HuH-7 (cell line): ENCODE measurements at places on chromosomes 12 and 14.

DNA sequence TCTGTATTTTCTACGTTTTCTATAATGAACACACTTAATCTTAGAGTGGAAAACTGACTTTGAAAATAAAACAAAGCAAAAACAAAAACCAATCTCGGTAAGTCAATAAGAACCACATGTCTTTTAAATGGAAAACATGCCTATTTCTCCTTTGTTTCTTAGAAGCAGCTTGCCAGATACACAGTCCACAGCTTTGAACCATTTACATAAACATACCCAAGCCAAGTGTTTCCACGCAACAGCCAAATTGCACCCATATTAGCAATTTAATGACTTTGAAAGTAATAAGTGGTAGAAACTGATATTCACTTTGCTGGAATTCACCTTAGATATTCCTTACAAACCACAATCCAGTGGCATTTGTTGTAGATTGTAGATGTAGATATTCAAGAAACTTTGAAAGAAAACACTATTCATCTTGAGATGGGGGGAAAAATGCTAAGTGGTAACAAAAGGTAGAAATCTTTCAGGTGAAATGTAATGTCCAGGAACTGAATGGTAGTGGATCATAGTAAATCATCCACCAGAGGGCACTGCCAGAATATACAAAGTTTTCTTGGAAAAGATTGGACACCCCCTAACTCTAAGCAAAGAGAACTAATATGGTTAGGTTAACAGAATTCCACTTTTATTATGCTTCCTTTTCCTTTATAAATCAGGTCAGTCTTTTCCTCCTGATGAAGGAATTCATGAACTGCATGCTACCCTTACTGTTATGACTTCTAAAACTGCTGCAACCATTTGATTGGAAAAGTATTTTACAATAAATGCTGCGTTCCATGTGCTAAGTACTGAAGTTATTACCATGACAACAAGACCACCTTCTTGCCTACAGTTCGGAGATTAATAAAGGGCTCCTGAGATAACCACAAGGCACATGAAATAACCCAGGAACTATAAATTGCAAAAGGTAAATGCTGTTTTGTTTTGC, 69.8 kb downstream of the RERG start:
- DNase-seq = no peak

DNA sequence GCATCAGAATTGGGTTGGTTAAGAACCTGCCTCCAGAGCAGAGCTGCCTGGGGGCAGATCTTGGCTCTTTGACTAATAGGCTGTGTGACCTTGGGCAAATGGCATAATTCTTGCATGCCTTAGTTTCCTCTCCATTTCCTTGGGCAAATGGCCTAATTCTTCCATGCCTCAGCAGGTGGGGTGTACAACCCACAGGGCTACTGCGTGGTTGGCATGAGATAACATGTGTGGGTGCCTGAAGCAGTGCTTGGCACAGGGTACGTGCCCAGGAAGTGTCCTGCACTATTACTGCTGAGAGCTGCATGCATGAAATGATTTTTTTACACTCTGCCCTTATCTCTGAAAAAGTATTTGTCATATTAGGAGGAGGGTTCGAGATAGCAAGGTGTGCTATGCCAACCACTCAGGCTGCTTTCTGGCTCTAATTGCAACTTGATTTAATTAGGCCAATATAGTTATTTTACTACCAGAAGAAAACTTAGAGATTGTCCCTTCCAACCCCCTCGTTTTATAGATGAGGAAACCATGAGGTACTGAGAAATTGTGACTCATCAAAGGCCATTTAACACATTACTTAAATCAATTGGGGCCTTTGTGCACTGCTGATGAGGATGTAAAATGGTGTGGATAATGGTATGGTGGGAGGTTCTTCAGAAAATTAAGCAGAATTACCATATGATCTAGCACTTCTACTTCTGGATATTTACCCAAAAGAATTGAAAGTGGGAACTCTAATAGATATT, 161.6 kb upstream of the HIF1A start:
- no peak for DNase-seq

DNA sequence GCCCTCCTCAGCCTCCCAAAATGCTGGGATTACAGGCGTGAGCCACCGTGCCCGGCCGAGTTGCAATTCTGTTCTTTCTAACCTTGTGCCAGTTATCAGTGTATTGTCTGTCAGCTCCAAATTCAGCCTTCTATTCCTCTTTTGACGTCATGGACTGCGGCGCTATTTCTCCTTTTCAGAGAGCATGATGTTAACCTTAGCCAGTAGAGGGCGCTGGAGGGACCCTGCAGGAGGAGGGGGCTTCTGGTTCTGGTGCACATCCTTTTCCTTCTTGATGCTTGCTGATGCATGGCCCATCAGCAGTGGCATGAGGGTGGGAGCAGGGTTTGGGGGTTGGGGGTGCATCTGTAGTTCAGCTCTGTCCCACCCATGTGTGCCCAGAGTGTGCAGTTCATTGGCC, 179.3 kb upstream of the RMST start:
- DNase-seq = peak; percentile 9

DNA sequence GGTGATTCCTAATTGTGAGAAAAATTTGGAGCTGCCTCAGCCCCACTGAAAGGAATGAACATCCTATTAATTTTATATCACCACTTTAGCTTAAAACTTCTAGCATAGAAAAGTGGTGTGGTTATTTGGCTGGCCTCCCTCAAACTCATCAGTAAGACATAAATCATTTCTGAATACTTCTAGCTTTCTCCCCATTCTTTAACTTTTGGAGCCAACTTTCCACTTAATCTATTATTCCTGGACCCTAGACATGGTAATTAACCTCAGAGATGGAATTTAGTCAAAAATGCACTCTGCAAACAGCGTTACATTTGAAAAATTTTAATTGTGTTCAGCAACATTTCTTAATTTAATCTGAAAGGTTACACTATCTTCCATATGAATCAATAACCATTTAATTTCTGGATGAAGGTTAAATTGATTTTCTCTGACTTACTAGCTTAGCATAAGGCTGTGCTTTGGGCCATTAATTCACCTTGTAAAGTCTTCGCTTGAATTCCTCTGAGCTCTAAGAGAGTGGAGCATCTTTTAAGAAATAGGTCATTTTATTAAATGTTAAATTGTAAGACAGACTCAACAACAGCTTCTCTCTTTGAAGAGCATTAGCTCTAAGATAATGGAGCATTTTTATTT, 753.6 kb upstream of the STXBP6 start:
- DNase-seq = no peak

GRCh38 chr14:37246427-37246829, 48.7 kb downstream of the MIPOL1 start:
- no peak for DNase-seq

GRCh38 chr12:65615118-65615517, 209.2 kb upstream of the HMGA2 start:
- no peak for DNase-seq

GRCh38 chr12:112160611-112161010, 35.3 kb downstream of the TRAFD1 start:
- no peak for DNase-seq

DNA sequence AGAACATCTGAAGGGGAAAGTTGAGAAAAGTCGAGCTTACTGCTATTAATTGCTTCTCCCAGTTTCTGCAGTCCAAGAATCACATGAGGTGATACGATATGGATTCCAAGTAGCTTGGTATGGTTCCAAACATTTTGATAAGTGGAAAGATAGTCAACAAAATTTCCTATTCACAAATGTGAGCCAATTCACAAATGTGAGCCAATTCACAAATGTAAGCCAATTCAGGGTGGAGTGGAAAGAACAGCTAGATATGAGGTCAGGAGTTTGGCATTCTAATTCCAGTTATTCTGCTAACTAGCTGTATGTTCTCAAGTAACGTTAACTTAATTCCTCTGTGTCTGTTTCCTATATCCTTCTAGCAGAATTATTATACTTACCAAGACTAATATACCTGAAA, 37.6 kb upstream of the DHRS4 start:
- DNase-seq = no peak

DNA sequence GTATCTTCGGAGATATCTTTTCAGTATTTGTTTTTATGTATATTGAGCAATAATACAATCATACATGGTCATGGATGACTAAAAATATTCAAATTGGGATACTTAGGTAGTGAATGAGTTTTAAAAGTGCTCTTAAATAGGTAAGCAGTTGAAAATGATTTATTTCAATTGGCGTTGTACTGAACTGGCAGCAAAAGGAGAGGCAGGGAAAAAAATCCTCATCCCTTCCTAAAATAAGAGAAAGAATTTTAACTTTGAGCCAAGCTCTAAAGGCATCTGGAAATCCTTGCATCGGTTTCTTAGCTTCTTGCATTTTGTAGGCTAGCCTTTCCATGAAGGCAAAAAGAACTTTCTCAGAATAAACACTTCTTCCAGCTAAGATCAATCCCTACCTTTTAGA, 125.2 kb downstream of the MGST1 start:
- DNase-seq = no peak

DNA sequence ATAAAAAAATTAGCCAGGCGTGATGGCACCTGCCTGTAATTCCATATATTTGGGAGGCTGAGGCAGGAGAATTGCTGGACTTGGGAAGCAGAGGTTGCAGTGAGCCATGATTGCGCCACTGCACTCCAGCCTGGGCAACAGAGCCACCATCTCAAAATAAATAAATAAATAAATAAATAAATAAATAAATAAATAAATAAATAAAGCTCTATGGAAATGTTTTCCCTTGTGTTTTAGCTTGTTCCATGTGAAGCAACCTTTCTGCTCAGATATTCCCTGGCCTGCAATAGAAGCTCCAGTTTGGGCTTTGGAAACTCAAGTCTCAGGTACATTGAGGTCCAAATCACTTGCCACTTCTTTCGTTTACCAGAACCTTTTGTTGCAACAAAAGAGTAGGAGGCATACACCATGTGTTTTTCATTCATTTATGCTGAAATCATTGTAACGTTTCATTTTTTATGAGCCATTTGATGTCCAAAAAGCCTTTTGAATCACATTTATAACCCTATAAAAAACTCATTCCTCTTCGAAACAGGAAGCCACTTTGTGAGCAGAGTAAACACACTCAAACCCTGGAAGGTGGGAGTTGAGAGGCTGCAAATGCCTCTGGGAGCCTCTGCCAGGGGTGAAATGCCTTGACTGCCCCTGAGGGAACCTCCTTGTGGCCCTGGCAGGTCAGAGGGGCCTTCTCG, 376.6 kb upstream of the TBX3 start:
- no peak for DNase-seq

DNA sequence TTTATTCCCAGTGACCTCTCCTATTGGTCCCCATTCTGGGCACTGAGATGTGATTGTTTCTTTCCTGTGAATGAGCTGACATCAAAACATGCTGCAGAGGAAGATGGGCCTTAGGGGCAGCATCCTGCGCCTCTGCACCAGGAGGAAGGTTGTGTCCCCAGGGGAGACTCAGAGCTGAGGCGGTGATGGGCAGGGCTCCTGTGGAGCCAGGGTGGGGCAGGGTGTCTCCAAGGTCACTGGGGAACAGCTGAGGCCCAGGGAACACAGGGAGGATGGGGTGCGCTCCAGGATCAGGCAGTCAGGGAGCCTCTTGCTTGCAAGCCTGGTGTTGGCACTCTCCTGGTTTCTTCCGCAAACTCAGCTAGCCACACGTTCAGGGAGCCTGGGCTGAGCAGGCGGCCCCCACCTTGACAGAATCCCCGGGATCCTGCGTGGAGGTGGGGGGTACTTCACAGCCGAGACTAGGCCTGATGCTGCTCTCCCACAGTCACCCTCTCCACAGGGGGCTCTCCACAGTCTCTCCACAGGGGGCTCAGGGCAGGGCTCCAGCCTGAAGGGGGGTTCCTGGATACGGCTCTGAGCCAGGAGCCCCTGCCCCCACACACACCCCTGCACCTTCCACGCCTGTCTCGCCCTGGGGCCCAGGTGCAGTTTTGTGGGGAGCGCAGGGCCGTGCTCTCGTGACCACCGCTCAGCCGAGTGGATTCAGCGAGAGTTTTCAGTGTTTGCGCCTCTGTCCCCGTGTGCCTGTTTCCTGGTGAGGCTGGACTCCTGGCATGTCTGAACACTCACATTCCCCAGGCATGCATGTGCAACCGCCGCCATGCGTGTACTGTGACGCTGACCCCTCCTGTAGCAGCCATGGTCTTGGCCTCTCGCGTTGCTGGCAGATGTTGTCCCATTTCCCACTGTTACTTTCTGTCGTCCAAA, 264.7 kb downstream of the SEC23A start:
- DNase-seq = no peak

DNA sequence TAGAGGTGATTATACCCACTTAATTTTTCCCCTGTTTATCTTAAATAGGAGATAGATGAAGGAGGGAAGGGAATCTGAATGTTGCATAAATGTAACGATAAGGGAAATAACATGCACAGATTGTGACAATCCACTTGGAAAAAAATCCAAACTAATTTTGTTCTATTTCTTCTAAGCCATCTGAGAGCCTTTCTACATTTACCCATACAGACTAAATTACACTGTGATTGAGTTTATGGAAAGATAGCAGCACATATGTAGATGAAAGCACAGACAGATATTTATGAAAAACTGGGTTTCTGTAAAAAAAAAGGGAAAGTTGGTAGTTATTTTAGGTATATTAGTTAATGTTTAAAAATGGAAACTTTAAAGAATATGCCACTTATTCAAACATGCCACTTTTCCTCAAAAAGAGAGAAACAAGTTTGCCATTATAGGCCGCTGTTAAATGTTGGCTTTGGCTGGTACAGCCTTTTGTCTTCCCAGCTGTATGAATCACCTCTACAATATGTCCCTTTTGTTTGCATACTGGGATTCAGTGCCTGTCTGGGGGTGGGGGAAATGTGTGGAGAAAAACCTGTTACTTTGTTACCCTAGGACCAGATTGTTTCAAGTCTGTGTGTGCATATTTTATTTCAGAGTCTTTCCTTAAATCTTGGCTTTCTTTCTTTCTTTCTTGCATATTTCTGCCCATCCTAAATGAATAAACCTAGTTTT, 470.2 kb upstream of the LMO3 start:
- no peak for DNase-seq

DNA sequence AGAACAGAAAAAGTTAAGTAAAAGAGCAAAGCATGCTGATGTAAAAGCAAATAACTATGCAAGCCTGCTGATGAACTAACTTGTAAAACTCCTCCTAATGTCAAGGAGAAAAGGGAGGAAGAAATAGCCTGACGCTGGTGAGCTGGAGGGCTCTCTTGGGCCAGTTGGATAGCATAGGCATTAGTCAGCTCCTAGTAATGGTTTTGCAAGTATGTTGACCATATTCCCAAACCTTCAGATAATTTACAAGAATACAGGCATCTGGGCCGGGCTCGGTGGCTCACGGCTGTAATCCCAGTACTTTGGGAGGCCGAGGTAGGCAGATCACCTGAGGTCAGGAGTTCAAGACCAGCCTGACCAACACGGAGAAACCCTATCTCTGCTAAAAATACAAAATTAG, 871.4 kb downstream of the C12orf50 start:
- DNase-seq = no peak

- no peak for DNase-seq
These were observed 144.0 kb downstream of the SEC23A start for GRCh38 chr14:38959021-38959420.

GRCh38 chr12:40158592-40159111, 52.8 kb upstream of the SLC2A13 start:
- no peak for DNase-seq

- DNase-seq = no peak
These were observed 9.4 kb downstream of the TMEM63C start for GRCh38 chr14:77190977-77191376.

GRCh38 chr14:35400648-35401421, 3.7 kb downstream of the NFKBIA start:
- DNase-seq = no peak
